ENCODE measurements at places on chromosomes 2 and 18. TPM values are rescaled to one million over a fixed set of nuclear protein-coding genes. Genes with fewer than 3 reads are reported as not detected.

Gene ZNF24
- 18.8 TPM for total RNA-seq

Gene LHCGR
- not detected for total RNA-seq

Gene TET3
- 3.3 TPM for total RNA-seq

Gene IL18R1
- total RNA-seq = 1.00 TPM

Gene DAPL1
- not detected for total RNA-seq

Gene KCNE4
- total RNA-seq = 0.07 TPM

Gene KIF1A
- 0.13 TPM for total RNA-seq

Gene AFF3
- 0.49 TPM for total RNA-seq

Gene ACTG2
- 0.25 TPM for total RNA-seq

Gene FBLN7
- total RNA-seq = 2.2 TPM

Gene POTEJ
- total RNA-seq = not detected

Gene CBLN2
- total RNA-seq = 0.10 TPM

Gene SIX3
- not detected for total RNA-seq

Gene RNASEH1
- 33.5 TPM for total RNA-seq

Gene UNC80
- not detected for total RNA-seq

Gene LYPD6B
- not detected for total RNA-seq

Gene CXCR2
- not detected for total RNA-seq

Gene TYW5
- 2.8 TPM for total RNA-seq

Gene TTN
- 4.7 TPM for total RNA-seq

Gene C2orf72
- total RNA-seq = not detected

Gene PSMD1
- 131 TPM for total RNA-seq

Gene NBEAL1
- 8.8 TPM for total RNA-seq

Gene OLA1
- 135 TPM for total RNA-seq

Gene LRP2
- not detected for total RNA-seq

Gene NEU2
- not detected for total RNA-seq

Gene NDUFS1
- total RNA-seq = 103 TPM

Gene ALK
- not detected for total RNA-seq

Gene EPB41L3
- 57.3 TPM for total RNA-seq

Gene ZFP36L2
- 15.4 TPM for total RNA-seq

Gene UCN
- total RNA-seq = not detected

Gene PSMA8
- not detected for total RNA-seq

Gene TRABD2A
- total RNA-seq = 0.60 TPM

Gene ALMS1
- 9.3 TPM for total RNA-seq

Gene MC5R
- not detected for total RNA-seq

Gene SPATS2L
- total RNA-seq = 75.7 TPM

Gene HOXD10
- 7.5 TPM for total RNA-seq

Gene SEH1L
- 28.8 TPM for total RNA-seq

Gene RUFY4
- total RNA-seq = not detected

Gene PTPRN
- total RNA-seq = not detected

Gene IL1B
- total RNA-seq = 4.1 TPM

Gene POTEF
- total RNA-seq = under 0.01 TPM

Gene MALT1
- total RNA-seq = 12.7 TPM

Gene FBXO15
- total RNA-seq = not detected

Gene LIMS3
- 2.6 TPM for total RNA-seq

Gene KCNS3
- 4.8 TPM for total RNA-seq

Gene SLC66A3
- total RNA-seq = 25.0 TPM

Gene SGPP2
- total RNA-seq = not detected

Gene PIAS2
- total RNA-seq = 11.6 TPM

Data from mammary microvascular endothelial cell (primary cell).